ENCODE measurements at places on chromosomes 7 and 10.

DNA sequence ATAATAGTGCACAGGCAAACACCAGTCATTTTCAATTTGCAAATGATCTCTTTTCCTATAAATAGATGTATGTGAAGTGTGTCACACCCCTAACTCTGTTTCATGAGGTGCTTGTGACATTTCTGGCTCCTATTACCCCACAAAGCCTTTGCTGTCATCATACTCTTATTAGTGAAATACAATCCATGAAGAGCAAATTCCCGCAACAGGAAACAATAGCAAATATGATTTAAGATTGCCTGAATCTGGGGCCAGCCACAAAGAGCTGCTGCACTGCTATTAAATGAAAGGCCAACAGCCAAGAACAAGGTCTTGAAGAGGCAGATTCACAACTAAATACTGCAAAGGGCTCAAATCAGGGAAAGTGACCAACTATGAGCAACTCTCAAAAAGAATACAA is 96.3 kb upstream of the CAV2 start:
- no peak for DNase-seq

DNA sequence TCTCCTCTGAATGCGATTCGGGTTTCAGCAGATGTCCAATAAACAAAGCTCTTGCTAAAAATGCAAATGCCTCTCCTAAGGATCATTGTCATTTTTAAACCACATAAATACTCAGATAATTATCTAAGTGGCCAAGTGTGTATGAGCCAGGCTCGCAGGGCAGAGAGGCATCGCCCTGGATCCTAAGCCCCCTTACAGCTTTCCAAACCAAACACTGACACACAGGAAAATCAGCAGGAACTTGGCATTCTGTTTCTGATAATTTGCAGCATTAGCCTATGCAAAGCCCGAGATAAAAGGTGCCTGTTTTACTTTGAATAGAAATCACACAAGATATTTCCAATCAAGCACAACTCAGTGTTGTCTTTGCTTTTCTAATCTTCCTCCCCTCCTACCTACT is 134.4 kb downstream of the ABCA13 start:
- no peak for DNase-seq

GRCh38 chr10:12324530-12324929 is 24.8 kb upstream of the CAMK1D start:
- no peak for DNase-seq

DNA sequence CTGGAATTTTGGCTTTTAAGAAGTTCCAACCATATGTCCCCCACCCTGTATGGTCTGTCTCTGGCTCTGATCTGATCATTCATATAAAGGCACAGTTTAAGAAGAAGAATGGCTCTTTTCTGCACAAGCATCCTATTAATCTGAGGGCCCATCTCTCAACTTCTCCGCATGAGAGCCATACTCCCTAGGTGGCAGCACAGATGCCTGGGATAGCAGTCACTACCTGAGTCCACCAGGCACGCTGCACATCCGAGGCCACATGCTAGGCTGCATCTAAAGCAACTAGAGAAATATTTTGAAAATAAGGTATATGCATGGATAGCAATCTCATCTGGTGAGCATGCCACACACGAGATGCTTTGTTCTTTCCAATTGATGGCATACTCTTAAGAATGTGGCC is 565.5 kb downstream of the PARD3 start:
- DNase-seq: no peak

GRCh38 chr7:158772916-158773315 is 56.4 kb downstream of the ESYT2 start:
- DNase-seq: no peak

DNA sequence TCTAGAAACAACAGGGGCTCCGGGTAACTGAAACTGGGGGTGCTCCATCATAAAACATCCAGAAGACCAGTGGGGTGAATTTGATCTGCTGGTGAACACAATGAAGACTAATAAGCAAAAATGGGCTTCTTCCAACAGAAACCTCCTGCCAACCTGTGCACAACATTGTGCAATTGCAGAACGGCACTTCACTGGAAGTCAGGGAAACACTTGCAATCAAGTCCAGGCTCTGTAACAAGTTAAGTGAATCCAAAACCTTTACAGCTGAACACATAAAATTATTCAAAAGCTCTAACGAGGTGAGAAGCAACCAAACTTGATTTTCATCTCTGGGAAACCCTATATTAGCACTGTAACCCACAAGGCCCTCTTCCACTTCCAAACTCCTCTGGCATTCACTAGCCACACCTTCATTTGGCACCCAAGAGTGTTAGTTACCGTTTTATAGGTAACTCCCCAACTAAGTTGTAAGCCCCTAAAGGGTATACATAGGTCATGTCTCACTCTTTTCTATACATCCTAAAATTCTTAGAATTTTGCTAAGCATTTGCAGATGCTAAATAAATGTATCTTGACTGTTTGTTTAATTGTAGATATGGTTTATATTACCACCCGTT is 22.0 kb downstream of the IMMP2L start:
- DNase-seq: peak; percentile 29

- no peak for DNase-seq
Observed at GRCh38 chr10:71761541-71762113, 11.7 kb downstream of the VSIR start.

Data from NCI-H1694 treated with DMSO at 0.1 percent for 48 hours (cell line).